ENCODE measurements at places on chromosomes 7 and 10. TPM values are rescaled to one million over a fixed set of nuclear protein-coding genes. Genes with fewer than 3 reads are reported as not detected.

DNA sequence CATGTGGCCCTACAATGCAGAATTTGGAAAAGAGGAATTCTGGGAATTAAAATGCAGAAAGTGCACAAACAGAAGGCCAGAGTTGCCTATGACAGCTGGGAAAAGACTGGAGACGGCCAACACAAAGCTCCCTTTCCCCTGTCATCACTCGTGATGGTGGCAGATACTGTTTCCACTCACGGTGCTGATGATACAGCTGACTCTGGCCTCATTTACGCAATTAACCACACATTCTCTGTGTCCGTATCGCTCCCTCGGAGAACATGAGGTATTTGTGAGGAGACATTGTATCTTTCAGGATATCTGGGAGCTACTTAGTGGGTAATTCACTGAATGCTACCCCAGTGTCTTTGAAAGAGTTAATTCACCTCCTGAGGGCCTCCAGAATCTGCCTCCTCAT is 172.8 kb downstream of the TAX1BP1 start:
- DNase-seq, result no peak

- no peak for DNase-seq
These were observed 26.1 kb downstream of the SHTN1 start for GRCh38 chr10:116978901-116979300.

- no peak for DNase-seq
These were observed 135.1 kb downstream of the CHRM2 start for GRCh38 chr7:137003566-137003965.

- no peak for DNase-seq
These were observed 3.1 kb downstream of the PCOLCE start for GRCh38 chr7:100604976-100605911.

- peak; percentile 46 for DNase-seq
These were observed 7.9 kb downstream of the SLC25A28 start for GRCh38 chr10:99612167-99612831.

GRCh38 chr10:131568866-131569265 is 257.3 kb upstream of the TCERG1L start:
- no peak for DNase-seq

DNA sequence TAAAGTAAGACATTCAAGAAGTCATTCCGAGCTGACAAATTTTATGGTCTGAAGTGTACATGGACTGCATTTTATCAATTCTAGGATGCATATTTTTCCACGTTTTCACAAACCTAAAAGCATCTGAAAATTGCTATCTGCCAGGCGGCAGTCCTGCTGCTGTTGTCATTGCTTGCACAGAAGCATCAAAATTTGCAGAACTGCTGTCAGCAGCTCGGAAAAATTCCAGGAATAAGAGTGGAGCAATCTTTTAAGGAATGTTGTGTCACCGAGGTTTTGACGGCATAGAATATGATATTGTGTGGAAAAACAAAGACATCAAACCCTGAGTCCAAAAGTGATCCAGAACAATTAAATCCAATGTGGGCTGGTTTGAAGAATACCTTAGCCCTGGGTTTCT is 61.4 kb downstream of the CHCHD3 start:
- no peak for DNase-seq

DNA sequence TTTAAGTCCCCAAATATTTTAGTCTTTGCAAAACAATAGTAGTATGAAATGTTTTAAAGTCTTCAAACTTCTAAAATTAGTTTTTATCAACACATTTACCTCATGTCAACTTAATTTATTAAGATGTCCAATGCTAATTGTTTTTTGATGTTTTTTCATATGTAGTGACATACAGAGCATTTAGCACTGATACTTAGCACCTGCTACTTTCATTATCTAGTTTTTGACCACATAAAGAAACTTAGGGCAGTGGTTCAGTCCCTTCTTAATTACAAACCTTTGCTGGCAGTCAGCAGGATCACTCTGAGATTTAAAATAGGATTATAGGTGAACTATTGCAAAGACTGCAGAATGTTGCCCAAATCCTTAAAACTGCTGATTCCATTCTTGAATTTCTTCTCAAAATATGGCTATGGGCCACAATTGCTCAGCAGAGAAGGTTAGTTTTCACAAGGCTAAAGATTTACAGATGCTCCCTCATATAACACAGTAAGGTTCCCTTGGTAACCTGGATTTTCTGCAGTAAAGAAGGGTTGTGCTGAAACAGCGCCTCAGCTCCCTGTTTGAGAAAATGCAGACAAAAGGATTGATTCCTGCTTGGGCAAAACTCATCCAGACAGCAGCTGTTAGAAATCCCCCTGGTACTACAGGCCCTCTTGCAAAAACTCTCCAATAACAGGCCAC is 3.4 kb downstream of the GPR85 start:
- DNase-seq, result no peak

- DNase-seq, result no peak
These were observed 72.3 kb upstream of the YAE1 start for GRCh38 chr7:39493934-39494333.

DNA sequence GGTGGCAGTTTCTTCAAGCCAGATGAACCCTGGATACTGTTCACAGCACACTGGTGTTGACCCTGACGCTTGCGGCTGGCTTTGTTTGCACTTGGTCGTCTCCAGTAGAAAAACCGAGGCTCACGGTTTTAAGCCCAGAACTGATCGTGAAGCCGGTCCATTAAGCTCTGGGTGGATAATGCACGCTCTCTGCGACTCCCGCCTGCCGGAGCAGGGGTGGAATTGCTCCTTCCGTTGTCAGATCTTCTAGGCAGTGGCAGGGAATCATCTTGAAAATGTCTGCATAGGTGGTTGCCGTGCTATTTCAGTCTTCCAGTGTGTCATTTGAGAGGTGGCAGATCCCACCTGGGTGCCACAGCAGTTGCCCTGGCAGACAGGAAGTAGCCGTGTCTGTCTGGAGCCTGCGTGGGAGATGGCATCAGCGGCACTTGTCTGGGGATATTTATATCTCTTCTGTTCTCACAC is 35.9 kb upstream of the AP5Z1 start:
- DNase-seq, result no peak

DNA sequence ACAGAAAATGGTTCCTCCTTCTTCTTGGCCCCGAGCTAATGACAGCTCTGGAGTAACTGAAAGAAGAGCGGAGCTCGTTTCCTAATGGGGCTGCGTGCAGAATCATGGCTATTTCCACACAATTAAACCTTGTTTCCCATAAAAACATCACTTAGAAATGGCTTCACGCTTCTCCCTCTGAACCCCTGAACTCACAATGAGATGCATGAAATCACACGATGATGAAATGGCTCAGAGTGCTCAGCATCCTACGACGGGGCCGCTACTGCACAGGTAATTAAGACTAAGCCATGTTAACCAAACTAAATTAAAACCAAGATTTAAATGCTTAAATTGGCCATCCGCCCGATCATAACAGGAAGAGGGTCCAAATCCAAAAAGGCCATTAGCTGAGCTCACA is 80.0 kb upstream of the DNAAF5 start:
- DNase-seq, result no peak

DNA sequence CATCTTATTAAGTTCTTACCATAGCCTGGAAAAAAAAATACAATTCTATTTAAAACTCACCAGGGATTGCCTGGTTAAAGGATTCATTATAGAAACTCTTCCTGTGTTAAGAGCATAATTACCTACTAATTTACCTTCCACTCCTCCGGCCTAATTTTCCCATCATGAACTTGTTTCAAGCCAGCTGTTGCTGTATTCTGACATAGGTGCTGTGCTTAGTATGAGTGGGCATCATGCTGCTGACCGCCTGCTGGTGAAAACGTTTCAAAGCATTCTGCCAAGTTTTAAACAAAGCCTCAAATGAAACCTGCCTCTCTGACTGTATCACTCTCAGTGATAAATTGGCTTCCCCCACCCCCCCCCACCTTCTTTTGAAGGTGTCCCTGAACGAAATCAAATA is 47.8 kb upstream of the KCNMA1 start:
- DNase-seq, result no peak

DNA sequence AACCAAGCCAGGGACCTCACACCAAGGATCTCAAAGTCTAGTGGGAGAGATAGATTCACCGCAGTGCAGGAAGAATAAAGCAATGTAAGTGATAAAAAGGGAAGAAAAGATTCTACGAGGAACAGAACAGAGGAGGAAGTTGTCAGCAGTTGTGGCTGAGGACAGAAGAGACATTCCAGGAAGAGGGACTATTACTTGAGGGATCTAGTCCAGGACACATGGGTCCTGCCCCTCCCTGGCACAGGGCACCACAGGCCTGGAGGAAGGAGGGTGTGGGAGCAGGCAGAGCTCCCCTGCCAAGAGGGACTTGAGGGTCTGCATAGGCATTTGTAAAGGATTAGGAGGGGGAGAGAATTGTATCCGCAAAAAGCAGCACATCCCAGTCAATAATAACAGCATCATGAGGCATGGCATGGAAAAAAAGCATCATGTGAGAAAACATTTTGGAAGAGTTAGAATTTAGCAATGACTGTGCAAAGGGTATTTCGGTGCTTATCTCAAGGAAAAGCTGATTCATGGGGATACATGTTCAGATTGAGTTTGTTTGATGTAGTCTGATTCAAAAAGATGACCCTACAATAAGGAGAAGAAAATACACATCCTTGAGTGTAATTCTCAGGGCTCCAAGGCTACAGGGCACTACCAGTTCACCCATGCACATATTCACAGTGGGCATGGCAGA is 12.7 kb downstream of the C10orf71 start:
- DNase-seq, result no peak

GRCh38 chr7:140673063-140673773 is 473 bp downstream of the ADCK2 start:
- no peak for DNase-seq

GRCh38 chr10:37856881-37857286 is 526 bp downstream of the ZNF248 start:
- no peak for DNase-seq

DNA sequence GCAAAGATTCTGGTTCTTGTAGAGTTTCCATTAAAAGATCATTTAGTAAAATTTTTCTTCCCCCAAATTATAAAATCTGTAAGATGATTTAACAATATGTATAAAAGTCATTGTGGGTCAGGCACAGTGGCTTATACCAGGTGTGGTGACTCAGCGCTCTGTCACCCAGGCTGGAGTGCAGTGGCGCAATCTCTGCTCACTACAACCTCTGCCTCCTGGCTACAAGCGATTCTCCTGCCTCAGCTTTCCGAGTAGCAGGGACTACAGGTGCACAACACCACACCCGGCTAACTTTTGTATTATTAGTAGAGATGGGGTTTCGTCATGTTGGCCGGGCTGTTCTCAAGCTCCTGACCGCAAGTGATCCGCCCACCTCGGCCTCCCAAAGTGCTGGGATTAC is 68.0 kb downstream of the SEPTIN14 start:
- no peak for DNase-seq

GRCh38 chr7:132206594-132206993 is 369.7 kb downstream of the PLXNA4 start:
- no peak for DNase-seq

DNA sequence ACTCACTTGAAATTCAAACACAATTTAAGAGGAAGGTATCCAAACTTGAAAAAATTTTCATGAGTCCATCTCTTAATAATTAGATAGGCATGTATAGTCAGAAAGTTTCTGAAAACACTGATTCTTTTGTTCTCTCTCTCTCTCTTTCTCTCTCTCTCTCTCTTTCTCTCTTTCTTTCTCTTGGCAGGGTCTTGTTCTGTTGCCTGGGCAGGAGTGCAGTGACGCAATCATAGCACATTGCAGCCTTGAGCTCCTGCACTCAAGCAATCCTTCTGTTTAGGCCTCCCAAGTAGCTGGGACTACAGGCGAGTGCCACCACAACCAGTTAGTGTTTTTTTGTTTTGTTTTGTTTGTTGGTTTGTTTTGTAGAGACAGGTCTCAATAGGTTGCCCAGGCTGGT is 59.3 kb downstream of the PRTFDC1 start:
- DNase-seq, result no peak

- DNase-seq, result no peak
These were observed 1.2 kb downstream of the CALML5 start for GRCh38 chr10:5497948-5498730.

GRCh38 chr7:45696476-45696875 is 122.3 kb downstream of the ADCY1 start:
- DNase-seq, result no peak

GRCh38 chr10:47268696-47269095 is 31.3 kb upstream of the GDF10 start:
- no peak for DNase-seq

DNA sequence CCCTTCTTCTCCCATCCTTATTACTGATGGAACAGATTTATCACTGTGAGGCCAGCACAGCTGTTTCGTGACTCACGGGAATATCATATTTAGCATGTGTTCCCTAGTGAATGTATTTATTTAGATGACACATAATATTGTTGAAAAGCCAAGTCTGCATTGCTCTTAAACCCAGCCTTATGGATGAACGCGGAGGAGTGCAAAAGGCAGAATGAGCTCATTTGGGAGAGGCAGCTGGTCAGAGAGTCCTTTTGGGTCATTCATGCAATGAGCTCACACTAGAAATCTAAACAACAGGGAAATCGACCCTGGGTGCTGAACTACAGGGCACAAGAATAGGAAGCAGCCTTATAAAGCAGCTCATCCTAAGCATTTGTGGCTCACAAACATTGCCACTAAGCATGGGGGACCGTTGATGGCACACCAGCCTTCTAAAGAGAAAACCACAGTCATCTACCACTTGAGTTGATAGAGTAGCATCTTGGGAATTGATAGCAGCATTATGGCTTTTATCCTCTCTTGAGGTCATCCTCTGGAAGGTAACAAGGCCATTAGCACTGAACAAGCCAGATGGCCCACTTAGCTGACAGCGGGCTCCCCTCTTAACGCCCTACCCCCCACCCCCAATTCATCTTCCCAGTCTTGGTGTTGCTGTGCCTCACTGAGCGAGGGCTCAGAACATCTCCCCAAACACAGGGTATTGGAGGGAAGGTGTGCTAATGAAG is 32.9 kb upstream of the SDK1 start:
- no peak for DNase-seq

- no peak for DNase-seq
These were observed 11.8 kb downstream of the ZAN start for GRCh38 chr7:100745184-100745583.

DNA sequence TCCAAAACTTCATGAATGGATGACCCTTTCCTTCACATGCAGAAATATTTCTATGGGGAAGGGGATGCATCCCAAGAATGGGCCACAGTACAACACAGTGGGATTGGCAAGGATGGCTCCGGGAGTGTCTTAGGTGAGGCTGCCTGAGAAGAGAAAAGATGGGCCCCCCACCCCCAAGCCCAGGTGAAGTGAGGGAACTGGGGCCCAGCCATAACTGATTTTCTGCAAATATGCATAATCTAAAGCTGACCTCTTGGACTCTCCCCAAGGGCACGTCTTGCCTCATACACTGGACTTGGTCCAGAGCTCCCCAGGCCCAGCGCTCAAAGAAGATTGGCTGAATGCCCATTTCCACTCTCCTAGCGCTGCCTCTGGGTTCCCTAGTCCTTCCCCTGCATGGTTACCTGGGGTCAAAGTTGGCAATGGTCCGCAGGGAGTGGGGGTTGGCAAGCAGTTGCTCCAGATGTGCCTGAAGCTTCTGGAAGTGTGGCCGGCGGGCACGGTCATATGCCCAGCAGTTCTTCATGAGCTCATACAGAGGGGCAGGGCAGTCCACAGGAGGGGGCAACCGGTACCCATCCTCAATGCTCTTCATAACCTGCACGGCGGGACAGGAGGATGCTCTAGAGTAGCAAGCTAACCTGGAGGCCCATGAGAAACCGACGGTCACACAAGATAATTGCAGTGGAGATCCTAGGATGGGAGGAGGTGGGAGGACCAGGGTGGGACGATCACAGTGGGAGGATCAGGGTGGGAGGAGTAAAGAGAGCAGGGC is 12.3 kb downstream of the ZYX start:
- no peak for DNase-seq

TMEM236 gene
- 0.13 TPM for polyA plus RNA-seq

CALY gene
- not detected for polyA plus RNA-seq

SEMA3A gene
- polyA plus RNA-seq, result 2.1 TPM

MMP21 gene
- polyA plus RNA-seq, result not detected

All from keratinocyte (primary cell).